Kidney epithelial cell (primary cell): ENCODE measurements at places on chromosomes 5 and 9.

GRCh38 chr5:172932313-172933017 is 26.8 kb upstream of the RPL26L1 start:
- DNase-seq: no peak

DNA sequence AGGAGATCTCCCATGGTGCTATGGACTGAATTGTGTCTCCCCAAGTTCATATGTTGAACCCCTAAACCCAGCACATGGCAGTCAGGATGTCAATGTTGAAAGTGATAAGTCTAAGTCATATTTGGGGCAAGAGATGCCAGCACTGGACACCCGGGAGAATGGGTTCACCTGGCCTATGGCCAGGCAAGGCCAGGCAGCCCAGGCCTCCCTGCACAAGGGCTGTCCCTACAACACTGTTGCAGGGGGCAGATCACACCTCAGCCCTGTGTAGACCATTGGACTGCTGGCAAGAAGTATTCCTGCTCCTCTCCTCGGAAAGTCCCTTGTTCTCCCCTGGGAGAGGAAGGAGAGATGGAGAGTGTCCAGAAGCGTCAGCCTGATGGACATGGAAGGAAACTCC is 240.5 kb downstream of the GADD45G start:
- DNase-seq: no peak

- DNase-seq: no peak
These were observed 103.0 kb downstream of the PCSK1 start for GRCh38 chr5:96329886-96330529.

GRCh38 chr9:116662646-116663310 is 24.3 kb upstream of the TRIM32 start:
- no peak for DNase-seq
